ENCODE measurements at places on chromosomes 7 and 10.

- no peak for DNase-seq
Observed at GRCh38 chr10:123970207-123970926, 78.8 kb upstream of the CPXM2 start.

- DNase-seq, result no peak
Observed at GRCh38 chr10:101859530-101859929, 15.9 kb upstream of the KCNIP2 start.

DNA sequence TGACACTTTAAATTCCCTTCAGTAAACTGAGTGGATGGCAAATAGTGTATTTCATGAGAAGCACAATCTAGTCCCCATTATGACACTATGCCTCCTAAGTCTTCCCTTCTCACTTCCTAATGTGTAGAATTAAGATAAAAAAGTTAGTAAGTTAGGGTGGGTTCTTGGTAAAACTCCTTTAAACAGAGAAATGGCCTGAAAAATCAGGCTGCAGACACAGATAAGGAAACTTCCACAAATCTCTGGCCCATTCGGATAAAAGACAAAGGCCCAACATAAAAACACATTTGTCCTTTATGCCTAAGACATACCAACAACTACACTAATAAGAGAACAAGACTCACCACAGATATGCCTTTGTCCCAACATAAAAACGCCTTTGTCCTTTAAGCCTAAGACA, 21.5 kb downstream of the AKR1C8 start:
- DNase-seq, result no peak

GRCh38 chr7:68488341-68489060, 1109.8 kb upstream of the AUTS2 start:
- DNase-seq, result no peak

DNA sequence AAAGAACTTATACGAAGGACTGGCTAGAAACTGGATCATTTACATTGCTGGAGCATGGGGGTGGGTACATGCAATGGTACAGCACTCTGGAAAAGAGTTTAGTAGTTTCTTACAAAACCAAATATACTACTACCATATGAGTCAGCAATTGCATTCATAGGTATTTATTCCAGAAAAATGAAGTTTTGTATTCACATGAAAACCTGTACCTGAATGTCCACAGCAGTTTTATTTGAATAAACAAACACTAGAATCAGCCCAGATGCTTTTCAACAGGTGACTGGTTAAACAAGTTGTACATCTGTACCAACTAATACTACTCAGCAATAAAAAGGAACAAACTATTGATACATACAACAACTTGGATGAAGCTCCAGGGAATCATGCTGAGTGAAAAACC, 3.4 kb downstream of the SCIN start:
- no peak for DNase-seq

DNA sequence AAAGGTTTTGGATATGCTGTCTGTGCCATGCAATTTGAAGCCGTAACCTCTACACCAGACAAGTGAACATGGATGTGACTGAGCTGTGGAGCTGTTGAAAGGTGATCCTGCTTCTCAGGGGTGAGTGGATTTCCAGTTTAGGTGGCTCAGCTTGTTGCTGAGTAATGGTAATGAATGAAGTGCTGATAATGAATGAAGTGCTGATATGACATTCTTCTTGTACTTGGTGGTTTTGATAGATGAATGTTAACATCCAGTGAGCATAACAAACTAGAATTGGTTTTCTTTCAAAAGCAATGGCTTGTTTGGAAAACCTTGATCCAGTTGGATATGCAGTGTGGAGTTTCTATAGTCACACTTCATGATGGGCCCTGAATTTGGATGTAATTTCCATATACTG, 89.7 kb upstream of the FZD8 start:
- DNase-seq, result no peak

DNA sequence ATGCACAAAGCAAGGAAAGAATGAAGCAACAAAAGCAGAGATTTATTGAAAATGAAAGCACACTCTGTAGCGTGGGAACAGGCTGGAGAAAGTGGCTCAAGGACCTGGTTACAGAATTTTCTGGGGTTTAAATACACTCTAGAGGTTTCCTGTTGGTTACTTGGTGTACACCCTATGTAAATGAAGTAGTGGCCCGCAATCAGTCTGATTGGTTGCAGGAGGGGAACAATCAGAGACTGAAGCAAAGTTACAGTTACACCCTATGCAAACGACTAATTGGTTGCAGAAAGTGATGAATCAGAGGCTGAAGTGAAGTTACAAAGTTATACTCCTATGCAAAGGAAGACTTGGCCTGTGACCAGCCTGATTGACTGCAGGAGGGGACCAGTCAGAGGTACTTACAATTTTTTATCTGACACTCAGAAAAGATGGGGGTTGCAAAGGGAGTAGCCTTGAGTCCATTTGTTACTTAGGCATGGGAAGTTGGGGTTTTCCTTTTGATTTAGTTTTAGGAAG, 3.6 kb upstream of the MTPN start:
- no peak for DNase-seq

DNA sequence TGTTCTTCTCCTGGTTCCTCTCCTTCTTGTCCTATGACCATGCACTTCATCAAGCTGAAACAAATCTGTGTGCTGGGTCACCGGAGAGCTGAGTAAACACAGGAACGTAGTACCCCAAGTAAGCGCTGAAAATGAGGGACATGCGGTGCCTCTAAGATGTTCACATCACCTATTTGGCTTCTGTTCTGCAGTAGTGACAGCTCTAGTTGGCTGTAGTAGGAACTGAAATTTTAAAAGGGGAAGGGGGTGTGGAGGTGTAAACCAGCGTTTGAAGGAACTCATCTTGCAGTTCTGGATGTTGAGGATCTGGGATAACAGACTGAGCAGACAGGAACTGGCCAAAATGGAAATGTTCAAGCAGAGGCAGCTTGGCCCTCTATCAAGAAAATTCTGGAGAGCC, 85.2 kb downstream of the WNT2 start:
- DNase-seq, result no peak

GRCh38 chr7:93279541-93279940, 47.4 kb downstream of the VPS50 start:
- DNase-seq, result no peak

- DNase-seq, result no peak
Observed at GRCh38 chr10:11080564-11080984, 62.9 kb downstream of the CELF2 start.

DNA sequence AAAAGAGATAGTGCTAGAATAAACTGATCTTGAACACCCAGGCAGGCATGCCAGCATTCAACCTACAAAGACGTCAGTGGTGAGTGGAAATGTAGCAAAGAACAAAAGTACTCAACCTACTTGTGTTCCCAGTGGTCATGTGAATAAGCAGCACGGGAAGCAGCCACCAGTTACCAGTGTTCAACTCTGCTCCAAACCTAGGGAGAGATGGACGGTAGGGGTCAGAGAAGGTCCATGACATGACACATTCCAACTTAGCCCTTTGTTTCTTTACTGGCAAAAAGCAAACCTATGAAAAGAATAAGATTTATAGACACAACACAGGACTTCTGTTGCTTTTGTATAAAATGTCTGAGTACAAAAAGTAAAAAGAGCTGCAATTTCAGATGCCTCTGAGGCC, 511.4 kb downstream of the XPNPEP1 start:
- no peak for DNase-seq

DNA sequence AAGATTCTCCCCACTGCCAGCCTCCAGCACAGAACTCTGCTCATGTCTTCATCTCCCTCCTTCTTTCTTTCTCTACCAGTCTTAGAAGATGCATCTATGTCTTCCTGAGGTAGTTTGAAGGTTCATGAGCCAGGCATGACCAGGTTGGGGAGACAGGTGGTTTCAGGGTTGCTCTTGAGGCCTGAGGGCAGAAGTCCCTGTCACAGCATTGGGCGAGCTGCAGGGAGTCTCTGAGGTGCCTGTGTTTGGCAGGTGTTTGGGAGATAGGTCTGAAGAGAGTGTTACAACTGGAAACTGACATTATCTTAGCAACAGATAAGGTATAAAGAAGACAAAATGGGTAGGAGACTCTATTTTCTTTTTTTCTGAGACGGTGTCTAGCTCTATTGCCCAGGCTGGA, 18.7 kb downstream of the PRSS2 start:
- DNase-seq, result no peak
